ENCODE measurements at places on chromosomes 6 and 20.

DNA sequence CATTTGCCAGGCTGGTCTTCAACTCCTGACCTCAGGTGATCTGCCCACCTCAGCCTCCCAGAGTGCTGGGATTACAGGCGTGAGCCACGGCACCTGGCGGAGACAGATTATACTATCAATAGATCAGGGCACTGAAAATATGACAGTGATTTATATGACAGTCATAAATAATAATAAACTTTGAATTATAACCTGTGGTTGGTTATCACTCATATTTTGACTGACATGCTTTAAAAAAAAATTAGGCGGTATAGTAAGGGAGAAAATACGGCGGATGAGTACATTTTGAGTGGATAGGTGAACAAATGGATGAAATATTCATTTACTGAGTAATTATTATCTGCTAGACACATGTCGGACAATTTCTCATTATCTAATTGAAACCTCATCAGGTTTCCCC lies 28.8 kb downstream of the TMEM244 start:
- no peak for DNase-seq

DNA sequence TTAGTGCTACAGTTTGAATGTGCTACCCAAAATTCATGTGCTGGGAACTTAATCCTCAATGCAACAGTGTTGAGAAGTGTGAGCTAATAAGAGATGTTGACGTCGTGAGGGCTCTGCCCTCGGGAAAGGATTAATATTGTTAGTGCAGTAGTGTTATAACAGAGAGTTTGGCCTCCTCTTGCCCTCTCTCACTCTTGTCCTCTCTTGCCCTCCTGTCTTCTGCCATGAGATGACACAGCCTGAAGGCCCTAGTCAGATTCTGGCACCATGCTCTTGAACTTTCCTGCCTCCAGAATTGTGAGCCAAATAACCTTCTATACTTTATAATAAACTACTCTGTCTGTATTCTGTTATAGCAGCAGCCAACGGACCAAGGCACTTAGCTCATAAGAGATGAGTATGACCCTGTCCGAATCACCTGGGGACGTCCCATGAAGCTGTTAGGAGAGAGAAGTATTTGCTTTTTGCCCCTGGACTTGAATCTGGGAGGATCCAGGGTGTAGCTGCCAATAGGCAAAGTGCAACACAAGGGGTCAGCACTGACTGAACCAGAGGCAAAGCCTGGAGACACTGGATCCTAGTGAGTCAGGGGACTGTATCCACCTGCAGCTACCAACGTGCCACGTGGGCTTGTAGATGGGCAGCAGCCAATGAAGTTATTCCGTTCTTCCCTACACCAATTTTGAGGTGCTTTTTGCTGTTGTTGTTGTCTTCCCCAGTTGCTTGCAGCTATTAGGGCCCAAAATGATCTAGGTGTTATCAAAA lies 233.7 kb downstream of the THBS2 start:
- DNase-seq = no peak

GRCh38 chr6:35089216-35089934 lies 51.8 kb downstream of the TCP11 start:
- no peak for DNase-seq

- DNase-seq = no peak
Observed at GRCh38 chr6:118813775-118814174, 80.2 kb upstream of the ASF1A start.

DNA sequence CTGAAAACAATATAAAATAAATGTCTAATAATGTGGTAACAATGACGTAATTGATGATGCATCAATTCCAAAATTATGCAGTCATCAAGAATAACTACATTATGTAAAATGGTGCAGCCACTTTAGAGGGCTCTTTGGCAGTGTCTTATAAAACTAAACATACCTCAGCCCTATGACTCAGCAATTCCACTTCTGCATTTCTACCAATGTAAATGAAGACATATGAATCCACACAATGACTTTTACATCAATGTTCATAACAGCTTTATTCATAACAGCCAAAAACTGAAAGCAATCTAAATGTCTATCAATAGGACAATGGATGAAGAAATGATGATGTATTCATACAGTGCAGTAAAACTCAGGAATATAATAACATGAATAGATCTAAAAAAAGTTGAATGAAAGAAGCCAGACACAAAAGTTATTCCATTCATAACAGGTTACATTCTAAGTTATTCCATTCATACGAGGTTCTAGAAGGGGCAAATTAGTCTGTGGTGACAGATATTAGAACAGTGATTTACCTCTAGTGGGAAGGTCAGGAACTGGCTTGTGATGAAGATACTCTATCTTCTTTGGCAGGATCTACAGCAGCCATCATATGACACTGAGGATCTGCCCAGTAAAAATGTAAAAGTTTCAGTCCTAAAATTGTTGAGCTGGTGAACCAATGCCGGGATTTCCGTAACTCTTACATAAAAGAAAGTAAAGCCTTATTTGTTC lies 396.1 kb downstream of the PLCB1 start:
- no peak for DNase-seq

DNA sequence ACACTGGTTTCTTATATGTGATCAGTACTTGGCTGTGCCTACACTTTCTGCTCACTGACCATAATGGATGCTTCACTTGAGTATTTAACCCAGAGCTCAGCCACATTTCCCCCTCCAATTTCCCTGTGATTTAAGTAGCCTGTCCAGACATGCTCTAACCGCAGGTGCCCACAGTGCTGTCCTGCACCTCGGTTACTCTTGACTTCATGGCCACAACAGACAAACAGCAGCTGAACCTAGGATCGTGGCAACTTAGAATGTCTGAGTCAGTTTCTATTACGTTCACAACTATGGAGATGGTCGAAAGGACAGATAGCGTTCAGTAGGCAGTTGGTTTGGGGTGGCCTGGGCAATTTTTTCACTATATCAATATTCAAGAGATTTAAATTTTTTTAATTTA lies 306.9 kb upstream of the SGK1 start:
- DNase-seq = no peak

GRCh38 chr20:840858-841567 lies 7.5 kb downstream of the FAM110A start:
- DNase-seq = no peak

- no peak for DNase-seq
Observed at GRCh38 chr20:60295214-60295613, 337.0 kb downstream of the CDH26 start.

DNA sequence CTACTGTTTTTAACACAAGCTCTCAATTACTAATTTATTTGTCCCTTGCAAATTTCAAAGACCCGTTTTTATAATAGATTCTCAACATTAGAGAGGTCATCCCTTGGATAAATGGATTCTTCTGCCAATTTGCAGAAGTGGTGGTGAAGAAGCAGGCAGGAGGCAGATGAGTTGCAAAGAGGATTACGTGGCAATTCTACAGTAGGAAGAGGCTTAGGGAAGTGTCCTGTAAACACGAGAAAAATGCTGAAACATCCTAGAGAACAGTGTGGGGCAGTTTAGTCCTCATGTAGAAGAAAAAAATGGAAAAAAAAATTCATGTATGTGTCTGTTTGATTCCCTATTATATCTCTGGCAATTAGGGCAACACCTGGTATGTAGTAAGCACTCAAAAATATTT lies 87.6 kb downstream of the BMP2 start:
- DNase-seq = no peak

DNA sequence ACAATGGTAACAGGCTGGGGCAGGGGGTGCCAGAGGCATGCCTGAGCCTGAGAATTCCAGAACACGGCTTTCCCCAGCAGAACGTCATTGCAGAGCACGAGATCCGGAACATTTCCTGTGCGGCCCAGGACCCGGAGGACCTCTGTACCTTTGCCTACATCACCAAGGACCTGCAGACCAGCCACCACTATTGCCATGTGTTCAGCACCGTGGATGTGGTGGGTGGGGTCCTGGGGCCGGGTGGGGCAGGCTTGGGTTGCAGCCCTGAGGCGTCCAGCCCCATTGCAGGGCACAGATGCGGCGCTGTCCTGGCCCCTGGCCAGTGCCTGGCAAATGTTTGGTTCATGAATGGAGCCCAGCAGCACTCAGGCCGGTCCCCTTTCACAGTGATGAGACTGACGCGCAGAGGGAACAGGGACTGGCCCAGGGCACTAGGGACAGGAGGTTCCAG lies 57.1 kb downstream of the TCP11 start:
- DNase-seq = no peak

DNA sequence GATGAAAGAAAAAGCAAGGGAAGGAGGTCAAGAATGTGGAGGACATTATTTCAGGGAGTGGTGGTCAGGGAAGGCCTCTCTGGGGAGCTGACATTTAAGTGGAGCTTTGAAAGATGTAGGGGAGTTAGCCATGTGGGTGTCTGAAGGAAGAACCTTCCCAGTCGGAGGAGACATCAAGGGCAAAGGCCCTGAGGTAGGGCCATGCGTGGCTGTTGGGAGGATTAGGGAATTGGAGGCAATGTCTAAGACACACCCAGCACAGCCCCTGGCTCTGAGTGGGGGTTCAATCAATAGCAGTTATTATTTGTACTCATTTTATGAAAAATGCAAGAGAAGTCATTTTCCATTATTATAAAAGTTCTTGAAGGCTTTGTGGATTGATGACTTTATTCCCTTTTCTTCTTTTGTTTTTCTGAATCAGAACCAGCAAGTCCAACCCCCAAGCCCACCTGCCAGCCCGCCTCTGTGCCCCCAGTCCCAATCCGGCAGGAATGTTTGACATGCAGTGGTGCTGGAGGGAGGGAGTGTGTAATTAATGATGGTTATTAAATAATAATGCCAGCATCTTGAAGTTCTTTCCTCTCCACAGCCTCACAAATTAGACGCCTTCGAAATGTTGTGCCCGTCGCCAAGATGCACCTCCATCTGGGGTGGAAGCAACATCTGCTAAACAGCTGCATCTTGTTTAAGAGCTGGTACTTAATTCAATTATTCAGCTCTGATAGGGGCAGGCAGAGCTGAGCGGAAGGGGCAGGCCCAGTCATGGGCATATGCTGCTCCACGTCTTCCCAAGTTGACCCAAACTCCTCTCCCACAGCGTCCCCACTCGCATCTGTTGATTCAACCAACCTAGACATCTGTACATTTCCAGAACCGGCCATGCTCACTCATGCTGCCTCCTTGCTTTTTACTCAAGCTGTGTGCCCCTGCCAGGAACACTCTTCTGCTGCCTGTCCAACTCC lies 81.3 kb upstream of the SIRPA start:
- no peak for DNase-seq

DNA sequence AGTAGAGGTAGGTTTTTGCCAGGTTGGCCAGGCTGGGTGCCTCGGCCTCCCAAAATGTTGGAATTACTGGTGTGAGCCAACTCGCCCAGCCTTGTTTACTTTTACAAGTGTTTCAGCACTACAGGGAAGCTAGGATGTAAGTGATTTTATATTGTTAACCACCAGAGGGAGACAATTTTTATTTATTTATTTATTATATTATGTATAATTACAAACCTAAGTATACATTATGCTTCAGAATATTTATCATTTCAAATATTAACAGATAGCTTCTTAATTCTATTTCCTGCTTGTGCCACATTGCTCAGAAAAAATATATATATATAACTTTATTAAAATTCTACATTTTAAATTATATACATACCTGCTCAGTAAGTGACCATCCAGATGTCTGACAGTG lies 9.8 kb downstream of the MMUT start:
- DNase-seq = no peak

DNA sequence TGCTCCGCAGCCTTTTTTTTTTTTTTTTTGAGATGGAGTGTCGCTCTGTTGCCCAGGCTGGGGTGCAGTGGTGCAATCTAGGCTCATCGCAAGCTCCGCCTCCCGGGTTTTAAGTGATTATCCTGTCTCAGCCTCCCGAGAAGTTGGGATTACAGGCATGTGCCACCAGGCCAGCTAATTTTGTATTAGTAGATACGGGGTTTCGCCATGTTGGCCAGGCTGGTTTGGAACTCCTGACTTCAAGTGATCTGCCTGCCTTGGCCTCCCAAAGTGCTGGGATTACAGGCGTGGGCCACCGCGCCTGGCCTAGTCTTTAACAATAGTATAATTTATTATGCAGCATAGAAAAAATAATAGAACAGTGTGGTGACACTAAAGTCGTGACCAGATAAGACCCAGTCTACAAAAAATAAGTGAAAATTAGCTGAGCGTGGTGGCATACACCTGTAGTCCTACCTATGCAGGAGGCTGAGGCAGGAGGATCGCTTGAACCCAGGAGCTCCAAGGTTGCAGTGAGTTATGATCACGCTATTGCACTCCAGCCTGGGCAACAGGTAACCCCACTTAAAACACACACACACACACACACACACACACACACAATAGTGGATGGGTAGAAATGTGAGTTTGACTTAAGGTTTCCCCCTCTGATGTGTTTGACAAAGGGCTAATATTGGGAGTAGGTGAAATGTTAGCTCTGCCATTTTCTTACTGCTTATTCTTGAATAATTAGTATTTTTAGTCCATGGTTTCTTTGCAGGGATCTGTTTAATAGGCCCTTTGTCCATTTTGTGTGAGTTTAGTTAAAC lies 6.5 kb downstream of the PIM1 start:
- DNase-seq = no peak

- no peak for DNase-seq
Observed at GRCh38 chr20:9966966-9967365, 67.8 kb upstream of the ANKEF1 start.

DNA sequence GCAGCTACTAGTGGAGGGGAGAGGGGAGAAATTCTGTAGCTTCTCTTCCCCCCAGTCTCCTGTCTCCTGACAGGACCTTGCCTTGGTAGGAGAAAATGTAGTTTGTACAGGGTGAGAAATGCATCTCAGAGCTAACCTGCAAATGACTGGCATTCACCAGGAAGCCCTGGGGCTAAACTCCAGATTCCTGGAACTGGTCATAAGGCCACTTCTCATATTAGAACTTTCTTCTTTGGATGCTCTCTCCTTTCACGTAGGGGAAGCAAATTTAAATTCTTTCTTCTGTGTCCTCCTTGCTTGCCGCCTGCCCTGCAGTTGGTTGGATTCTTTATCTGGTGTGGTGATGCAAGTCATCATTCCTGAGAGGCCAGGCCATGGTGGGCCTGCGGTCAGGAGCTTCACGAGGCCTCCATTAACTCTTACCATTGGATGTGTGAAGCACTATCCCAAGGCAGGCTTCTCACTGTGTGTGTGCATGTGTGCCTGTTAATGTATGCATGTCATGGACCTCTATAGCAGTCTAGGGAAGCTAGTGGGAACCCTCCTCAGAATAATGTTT lies 182.0 kb downstream of the PHF3 start:
- no peak for DNase-seq

DNA sequence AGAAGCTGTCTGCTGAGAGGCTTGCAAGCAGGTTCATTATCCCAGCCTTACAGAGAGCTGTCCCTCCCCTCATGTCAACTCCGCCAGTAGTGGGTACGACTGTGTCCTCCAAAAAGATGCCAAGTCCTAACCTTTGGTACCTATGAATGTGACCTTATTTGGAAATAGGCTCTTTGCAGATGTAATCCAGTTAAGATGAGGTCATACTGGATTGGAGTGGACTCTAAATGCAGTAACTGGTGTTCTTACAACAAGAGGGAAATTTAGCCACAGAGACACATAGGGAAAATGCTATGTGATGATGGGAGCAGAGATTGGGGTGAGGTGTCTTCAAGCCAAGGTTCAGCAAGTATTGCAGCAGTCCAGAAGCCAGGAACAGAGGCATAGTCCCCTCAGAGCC lies 90.8 kb upstream of the FOXP4 start:
- DNase-seq = no peak

DNA sequence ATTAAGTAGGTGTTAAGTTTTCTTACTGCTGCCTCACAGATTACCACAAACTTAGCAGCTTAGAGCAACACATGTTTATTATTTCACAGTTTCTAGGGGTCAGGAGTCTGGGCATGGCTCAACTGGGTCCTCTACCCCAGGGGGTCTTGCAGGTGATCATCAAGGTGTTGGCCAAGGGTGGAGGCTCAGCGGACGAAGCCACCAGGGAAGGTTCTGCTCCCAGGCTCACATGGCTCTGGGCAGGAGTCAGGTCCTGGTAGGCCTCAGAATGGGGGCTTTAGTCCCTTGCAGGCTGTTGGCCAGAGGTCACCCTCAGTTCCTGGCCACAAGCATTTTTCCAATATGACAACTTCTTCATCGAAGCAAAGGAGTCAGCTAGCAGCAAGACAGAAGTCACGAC lies 362.5 kb downstream of the PREX1 start:
- DNase-seq = no peak

All from thymus (tissue), 14 donors.